Caudate nucleus (tissue), 63 donors: ENCODE measurements at places on chromosomes 4 and X.

DNA sequence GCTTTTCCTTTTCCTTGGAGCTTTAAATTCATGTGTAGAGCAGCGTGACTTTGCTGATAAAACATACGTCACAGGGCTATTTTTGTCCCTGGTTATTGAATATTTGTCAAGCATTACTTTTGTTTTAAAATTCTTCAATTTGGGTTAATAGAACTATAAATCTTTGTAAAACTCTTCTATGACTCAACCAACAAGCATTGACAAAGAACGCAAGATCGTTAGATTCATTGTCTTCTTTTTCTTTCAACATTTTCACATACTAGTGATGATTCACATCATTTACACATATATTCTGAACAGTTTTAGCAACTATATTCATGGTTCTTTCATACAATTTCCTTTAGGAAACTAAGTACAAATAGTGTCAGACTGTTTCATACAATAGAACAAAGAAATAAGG lies 72.0 kb upstream of the GPM6A start:
- no peak for DNase-seq

- no peak for DNase-seq
Measured at GRCh38 chrX:9071031-9071650, 37.2 kb upstream of the FAM9B start.

DNA sequence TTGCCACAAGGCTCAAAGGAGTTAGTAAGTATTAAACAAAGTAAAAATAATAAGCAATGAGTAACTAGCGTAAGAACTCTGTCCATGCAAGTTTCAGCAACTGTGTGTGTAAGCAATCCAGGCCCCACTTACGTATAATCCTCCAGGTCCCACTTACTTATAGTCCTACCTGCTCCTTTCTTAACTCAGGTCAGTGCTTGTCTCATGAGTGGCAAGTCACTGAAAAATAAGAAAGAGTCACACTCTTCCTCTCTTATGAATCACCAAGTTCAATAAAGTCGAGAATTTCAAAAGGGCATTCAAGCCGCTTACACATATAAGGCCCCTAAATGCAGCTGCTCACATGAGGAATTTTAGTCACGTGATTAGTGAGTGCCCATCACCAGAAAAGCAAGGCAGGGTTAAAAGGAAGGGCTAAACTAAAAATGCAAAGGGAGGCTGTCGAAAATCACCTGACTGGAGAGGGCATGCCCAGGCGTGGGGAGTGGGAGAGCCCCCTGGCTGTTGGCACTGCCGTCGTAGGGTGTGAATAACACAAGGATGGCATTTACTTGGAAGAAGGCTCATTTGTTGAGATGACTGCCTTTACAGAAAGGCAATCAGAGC lies 58.2 kb downstream of the ZNF827 start:
- no peak for DNase-seq

DNA sequence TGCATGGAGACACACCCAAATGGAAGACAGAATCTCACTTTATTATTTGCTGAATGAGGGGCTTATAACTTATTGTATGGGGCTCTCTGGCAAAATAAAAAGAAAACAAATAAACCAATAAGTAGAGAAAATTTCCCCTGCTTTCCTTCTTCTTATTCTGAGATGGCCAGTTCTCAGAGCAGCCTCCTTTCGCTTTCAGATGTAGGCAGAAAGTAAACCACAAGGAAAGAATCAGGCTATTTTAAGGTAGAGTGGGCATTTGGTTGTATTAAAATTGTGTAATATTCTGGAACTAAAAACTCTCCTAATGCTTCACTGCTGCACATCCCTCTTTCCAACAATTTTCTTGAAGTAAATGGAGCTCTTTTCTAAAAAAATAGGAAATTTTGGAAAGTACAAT lies 241.8 kb downstream of the GALNTL6 start:
- no peak for DNase-seq

DNA sequence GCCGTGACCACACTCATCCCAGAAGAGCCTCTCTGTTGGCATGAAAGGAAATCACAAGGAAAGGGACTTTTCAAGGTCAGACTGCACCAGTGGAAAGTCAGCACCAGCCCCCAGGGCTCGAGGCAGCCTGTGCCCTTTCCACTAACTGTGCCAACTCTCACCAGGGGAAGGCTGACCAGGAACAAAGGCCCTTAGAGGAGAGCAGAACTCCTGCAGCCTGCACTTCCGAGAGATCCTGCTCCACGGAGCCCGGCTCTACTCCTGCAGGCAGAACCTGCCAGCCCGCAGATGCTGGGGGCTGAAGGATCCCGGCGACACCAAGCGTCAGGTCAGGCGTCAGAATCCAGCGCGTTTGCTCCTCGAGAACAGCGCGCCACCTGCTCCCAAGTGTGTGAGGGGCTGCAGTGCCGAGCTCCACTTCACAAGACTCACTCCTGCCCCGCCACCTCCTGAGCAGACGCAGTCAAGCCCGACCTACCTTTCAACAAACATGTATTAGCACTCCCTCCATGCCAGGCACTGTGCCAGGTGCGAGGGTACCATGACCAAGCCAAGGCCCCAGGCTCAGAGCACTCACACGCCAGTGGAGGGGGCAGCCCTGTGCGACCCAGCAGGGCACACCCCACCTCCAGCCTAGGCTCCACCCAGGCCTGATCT lies 13.6 kb upstream of the HELT start:
- DNase-seq, result peak; percentile 14

DNA sequence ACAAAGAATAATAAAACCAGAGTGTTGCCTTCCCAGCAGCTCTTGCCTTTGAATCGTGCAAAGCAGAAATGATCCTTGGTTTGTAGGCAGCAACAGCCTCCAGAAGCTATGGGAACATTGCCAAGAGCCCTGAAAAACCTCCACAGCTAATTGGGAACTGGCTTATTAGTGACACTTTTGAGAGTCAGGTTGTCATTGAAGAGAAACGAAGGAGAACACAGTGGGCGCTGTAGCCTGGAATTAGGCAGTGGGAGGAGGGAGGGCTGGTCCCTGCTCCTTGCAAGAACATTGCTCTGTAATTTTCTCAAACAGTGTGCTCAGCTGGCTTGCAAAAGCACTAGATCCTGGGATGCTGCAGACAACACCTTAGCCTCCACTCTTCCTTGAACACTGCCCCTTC lies 331.5 kb upstream of the EMCN start:
- peak; percentile 88 for DNase-seq

DNA sequence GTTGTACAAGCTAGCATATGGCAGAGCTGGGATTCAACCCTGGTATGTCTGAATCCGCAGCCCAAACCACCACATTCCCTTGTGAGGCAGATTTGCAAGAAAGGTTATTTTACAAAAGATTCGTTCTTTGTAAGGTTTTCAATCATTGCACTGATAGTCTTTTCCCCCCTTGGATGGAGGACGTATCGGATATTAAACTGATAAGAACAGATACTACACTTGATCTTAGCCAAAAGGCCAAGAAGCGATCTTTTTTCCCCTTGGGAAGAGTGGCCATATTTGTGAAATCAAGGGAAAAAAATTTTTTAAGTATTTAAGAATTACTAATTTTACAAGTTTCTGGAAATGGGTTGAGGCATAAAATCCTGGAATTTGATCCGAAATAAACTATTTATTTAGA lies 34.4 kb upstream of the MSMO1 start:
- no peak for DNase-seq

- peak; percentile 4 for DNase-seq
Measured at GRCh38 chrX:70480660-70481018, 36.0 kb downstream of the DLG3 start.

- DNase-seq, result no peak
Measured at GRCh38 chr4:39166177-39166576, 16.2 kb upstream of the WDR19 start.

DNA sequence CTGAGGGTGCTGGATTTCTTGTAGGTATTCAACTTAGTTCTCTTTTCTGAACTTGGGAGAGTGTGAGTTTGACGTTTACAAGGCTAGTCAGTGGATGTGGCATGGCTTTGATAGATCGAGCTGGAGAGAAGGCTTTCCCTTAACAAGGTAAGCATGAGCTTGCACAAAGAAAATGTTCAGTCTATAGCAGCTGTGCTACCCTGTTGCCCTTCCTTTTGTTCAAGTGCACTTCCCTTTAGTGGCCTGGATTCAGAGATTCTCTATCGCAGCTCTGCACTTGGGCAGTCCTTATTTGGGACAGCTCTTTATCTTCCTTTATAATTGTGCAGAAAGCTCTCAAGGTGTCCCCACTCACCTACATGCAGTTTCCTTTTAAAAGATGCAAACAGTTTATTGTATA lies 198.0 kb downstream of the ARHGAP24 start:
- no peak for DNase-seq

DNA sequence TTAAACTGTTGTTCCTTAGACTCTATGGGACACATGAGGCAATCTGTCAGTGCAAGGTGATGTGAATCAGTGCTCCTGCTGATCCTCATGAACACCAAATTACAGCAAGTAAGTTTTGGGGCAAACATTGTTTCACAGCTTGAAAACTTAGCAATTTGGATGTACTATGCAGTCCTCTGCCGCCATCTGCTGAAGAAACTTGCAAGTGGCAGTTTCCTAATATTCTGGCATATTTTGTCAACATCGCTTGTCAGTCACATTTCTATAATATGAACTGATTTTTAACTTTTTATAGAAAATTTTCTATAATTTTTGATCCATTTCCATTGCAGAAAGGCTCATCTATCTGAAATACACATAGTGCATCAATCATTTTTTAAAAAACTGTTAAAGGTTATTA lies 56.3 kb downstream of the ZAR1 start:
- no peak for DNase-seq

- no peak for DNase-seq
Measured at GRCh38 chrX:134782796-134783195, 124.5 kb upstream of the PLAC1 start.

GRCh38 chr4:1093391-1094335 lies 19.7 kb downstream of the RNF212 start:
- no peak for DNase-seq

DNA sequence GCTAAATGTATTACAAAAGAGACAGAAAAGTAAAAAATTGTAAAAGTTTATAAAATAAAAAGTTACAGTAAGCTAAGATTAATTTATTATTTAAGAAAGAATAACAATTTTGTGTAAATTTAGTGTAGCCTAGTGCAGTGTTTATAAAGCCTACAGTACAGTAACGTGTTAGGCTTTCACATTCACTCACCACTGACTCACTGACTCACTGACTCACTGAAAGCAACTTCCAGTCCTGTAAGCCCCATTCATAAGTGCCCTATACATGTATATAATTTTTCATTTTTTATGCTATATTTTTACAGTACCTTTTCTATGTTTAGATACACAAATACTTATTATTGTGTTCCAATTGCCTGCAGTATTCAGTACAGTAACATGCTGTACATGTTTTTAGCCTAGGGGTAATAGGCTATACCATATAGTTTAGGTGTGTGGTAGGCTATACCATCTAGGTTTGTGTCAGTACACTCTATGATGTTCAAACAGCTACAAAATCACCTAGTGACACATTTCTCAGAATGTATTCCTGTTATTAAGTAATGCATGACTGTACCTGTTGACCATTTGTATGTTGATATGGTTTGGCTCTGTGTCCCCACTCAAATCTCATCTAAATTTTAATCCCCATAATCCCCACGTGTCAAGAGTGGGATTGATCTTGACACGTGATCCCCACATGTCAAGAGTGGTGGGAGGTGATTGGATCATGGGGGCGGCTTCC lies 57.9 kb downstream of the CFAP299 start:
- DNase-seq, result no peak

- DNase-seq, result no peak
Measured at GRCh38 chr4:110621839-110622751, 782 bp downstream of the PITX2 start.

- no peak for DNase-seq
Measured at GRCh38 chr4:84892950-84893349, 73.5 kb downstream of the WDFY3 start.

DNA sequence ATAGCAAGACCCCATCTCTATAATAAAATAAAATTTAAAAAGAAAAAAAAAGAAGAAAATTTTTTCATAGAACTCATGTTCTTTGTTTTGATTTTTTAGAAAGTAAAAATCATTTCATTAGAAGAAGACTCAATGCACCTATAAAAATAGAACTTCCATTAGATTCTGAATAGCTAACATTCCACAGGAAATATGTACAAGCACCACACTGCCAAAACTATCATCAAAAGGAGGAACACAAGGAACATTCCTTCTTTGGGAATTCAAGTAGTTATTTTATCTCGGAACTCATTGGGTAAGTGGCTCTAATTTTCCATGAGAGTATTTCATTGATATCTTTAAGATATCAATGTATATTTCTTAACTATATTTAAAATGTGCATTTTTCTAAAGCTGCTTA lies 157.6 kb downstream of the CAMK2D start:
- DNase-seq, result no peak

DNA sequence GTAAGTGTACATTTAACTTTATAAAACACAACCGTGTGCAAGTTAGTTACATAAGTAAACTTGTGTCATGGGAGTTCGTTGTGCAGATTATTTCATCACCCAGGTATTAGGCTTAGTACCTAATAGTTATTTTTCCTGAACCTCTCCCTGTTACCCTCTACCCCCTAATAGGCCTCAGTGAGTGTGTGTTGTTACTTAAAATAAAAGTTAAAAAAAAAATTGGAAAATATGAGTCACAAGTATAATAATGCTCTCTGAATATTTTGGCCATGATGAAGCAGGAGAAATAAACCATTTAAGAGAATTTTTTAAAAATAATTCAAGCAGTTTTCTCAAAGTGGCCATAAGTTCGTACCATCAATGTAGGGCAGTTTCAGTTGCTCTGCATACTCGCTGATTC lies 105.1 kb upstream of the GRID2 start:
- no peak for DNase-seq

GRCh38 chr4:17275836-17276235 lies 236.1 kb downstream of the QDPR start:
- DNase-seq, result no peak

GRCh38 chr4:126028876-126029275 lies 714.1 kb downstream of the FAT4 start:
- DNase-seq, result no peak

- no peak for DNase-seq
Measured at GRCh38 chr4:172980219-172980618, 188.4 kb upstream of the GALNT7 start.

GRCh38 chrX:39427492-39427891 lies 626.2 kb downstream of the MID1IP1 start:
- DNase-seq, result no peak

GRCh38 chr4:17667253-17667652 lies 52.8 kb downstream of the MED28 start:
- no peak for DNase-seq

DNA sequence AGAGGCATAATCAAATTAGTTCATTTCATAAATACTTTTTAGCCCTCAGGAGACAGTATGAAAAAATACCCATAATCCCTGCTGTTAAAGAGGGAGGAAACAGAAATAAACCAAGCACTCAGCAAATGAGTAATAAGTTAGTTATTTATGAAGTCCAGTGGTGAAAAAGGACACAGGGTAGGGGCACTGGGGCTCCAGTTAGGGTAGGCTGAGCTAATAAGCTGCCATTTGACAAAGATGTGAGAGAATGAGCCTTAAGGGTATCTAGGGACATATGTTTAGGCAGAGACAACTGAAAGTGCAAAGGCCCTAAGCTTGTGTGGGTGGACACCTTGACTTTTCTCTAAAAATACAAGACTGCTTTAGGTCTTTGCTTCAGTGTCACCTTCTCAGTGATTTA lies 94.4 kb downstream of the IL15 start:
- no peak for DNase-seq
